A549 (cell line): ENCODE measurements at places on chromosomes 11 and 22.

- DNase-seq = no peak
These were observed 6.3 kb downstream of the DRD4 start for GRCh38 chr11:643366-643765.

DNA sequence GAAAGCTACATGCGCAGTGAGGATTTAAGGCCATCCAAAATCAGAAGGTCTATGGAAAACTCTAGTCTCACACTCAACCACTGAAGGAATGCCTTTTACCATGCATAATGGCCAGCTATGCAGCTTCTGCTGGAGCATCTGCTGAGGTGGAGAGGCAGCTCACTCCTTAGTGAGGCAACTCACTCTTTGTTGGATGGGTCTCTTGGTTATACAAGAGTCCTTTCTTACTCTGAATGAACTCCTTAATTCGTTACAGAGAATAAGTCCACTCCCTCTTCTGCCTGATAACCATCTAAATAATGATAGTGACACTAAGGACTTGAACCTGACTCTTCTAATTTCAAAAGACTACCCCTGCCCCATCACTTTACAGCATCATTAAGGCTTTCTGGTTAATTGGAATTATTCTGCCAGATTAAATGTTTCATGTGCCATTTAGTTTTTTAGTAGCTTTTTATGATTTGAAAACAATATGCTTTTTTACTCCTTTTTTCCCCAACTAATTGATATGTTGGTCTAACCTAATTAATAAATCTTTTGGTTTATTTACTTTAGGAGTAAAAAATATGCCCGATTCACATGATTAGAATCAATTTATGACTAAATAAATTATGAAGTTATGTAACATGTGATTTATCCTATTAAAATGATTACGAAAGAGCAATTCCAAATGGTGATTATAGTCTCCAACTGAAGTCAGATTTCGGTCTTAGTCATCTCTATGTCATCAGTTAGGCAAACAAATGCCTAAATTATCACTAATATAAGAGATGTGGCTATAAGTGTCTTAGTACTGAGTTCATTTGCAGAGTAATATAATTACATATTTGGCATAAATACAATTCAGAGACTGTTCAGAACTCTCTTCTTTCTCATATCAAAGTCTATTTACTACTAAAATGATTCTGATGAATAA, 286.7 kb upstream of the CCDC90B start:
- DNase-seq = no peak

DNA sequence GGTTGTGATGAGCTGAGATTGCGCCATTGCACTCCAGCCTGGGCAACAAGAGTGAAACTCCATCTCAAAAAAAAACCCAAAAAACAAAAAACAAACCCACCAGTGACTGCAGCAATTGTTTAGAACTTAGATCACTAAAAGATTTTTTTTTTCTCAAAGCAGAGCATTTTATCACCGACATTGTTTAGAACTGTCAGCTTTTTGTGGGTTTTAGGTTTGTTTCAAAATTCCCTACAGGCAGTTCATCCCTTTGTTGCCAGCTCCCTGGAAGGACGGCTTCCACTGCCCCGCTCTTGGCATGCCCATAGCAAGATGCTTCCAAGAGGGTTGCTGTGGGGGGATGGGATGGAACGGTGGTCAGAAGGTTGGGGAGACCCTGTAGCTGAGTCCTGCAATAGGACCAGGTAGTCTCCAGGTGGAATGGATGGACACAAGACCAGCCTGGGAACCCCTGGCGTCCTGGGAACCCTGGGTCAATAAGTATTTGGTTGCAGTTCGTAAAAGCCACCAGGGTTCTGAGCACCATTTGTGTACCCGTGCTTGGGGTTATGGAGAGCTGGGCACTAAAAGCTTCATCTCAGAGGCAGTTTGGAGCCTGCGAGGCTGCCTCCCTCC, 46.7 kb downstream of the TSPAN18 start:
- DNase-seq = no peak

- DNase-seq = no peak
These were observed 98.2 kb downstream of the SLC1A2 start for GRCh38 chr11:35321111-35321510.

- no peak for DNase-seq
These were observed 103.0 kb downstream of the C11orf58 start for GRCh38 chr11:16841481-16841880.
